ENCODE measurements at places on chromosomes 1 and 21.
A peak's percentile ranks its signal among the peaks of the same experiment; 100 is the strongest.

- no peak overlapping the region for H3K4me3 ChIP-seq
- H3K27me3 ChIP-seq: no peaks in the 10 kb centered on the region
- no peak overlapping the region for H3K27ac ChIP-seq
- peaks cover under 1% of the 10 kb centered on the region for H3K4me1 ChIP-seq
Measured at GRCh38 chr1:225442123-225442505, 14.3 kb upstream of the LBR start.

DNA sequence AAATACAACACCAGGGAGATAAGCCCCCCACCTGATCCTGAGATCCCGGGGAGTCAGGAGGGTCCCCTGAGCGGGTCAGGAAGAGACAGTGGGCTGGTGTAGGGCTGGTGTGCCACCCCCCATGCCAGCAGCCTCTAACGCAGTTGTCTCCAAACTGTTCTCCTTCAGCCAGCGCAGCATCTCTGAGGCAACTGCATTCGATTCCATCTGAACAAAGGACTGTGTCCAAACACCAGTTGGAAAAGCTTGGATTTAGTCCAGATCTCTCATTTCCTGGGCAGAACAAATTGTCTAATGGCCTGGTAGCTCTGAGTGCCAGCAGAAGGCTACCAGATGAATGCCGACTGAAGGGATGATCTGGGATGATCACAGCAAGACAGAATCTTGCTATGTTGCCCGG, 44.1 kb upstream of the EIF4G3 start:
- H3K27ac ChIP-seq: no peak overlapping the region
- no peak overlapping the region for H3K4me3 ChIP-seq
- peaks cover 6% of the 10 kb centered on the region for H3K36me3 ChIP-seq
- peaks cover 6% of the 10 kb centered on the region for H3K4me1 ChIP-seq
- no peaks in the 10 kb centered on the region for H3K27me3 ChIP-seq

- no peak overlapping the region for H3K4me3 ChIP-seq
- no peak for DNase-seq
- no peaks in the 10 kb centered on the region for H3K36me3 ChIP-seq
- H3K27ac ChIP-seq: no peak overlapping the region
- no peaks in the 10 kb centered on the region for H3K27me3 ChIP-seq
- H3K4me1 ChIP-seq: peaks cover 5% of the 10 kb centered on the region
Measured at GRCh38 chr1:184392779-184393522, 6.1 kb downstream of the C1orf21 start.

- no peak overlapping the region for H3K4me3 ChIP-seq
- no peaks in the 10 kb centered on the region for H3K36me3 ChIP-seq
- H3K27ac ChIP-seq: no peak overlapping the region
- H3K27me3 ChIP-seq: no peaks in the 10 kb centered on the region
- H3K4me1 ChIP-seq: peaks cover 14% of the 10 kb centered on the region
Measured at GRCh38 chr1:159923203-159924024, 1.9 kb downstream of the TAGLN2 start.

DNA sequence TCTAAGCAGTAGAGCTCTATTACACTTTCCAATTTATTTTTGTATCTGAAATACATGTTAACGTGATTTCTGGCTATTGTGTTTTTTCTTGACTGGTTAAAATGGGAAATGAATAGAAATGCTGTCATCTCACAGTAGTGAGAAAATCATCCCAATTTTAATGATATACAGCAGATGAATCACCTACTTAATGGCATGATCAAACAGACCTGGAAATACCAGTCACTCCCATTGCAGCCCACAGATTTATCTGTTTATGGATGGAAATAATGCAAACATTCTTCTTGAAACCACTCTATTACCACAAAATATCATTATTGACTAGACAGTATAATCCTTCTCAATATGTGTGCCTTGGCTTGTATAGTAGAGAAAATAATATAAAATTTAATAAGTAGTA, 497.8 kb upstream of the ADAMTS5 start:
- no peaks in the 10 kb centered on the region for H3K27me3 ChIP-seq
- no peak for DNase-seq
- H3K4me1 ChIP-seq: no peaks in the 10 kb centered on the region
- no peak overlapping the region for H3K4me3 ChIP-seq

DNA sequence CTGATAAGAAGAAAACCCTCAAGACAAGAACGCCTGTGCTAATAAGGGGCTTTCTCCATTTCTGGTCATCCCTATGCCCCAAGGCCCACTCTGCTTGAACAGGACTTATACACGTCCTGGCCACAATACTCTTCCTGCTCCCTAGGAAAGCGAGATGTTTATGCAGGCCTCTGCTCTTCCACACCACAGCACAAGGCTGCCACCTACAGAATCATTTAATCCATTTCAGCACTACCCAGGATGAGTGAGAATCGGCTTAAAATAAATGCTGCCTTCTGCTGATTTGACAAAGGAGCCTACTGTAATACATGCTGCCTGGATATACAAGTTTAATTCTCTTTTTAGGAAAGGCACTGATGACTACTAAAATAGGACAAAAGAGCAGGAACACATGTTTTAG, 29.4 kb downstream of the FRRS1 start:
- H3K36me3 ChIP-seq: no peaks in the 10 kb centered on the region
- H3K27me3 ChIP-seq: no peaks in the 10 kb centered on the region
- H3K4me1 ChIP-seq: no peaks in the 10 kb centered on the region
- no peak overlapping the region for H3K27ac ChIP-seq
- no peak overlapping the region for H3K4me3 ChIP-seq
- peak; percentile 29 for DNase-seq

- no peak for DNase-seq
- H3K27ac ChIP-seq: no peak overlapping the region
- H3K36me3 ChIP-seq: no peaks in the 10 kb centered on the region
Measured at GRCh38 chr1:202221911-202222909, 28.6 kb downstream of the LGR6 start.

- no peak overlapping the region for H3K4me3 ChIP-seq
- DNase-seq: no peak
- no peak overlapping the region for H3K27ac ChIP-seq
- no peaks in the 10 kb centered on the region for H3K4me1 ChIP-seq
- no peaks in the 10 kb centered on the region for H3K27me3 ChIP-seq
Measured at GRCh38 chr1:7262611-7263010, 477.4 kb downstream of the CAMTA1 start.

DNA sequence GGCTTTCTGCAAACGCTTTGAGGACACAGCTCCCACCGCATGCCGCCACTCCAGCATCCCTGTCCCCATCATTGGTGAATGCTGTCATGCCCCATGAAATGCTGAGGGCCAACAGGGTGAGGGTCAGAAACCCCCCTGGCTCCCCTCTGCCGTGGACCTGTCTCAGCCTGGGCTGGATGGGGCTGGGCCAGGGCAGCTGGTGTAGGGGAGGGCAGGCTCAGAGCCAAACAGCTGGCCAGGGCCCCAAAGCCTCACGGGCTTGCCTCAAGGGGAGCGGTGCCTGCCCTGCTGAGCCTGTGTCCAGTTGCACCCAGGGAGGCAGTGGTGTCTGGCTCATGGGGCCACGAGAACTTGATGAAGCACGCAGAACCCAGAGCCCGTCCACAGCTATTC, 49.7 kb downstream of the S100B start:
- no peak overlapping the region for H3K27ac ChIP-seq
- H3K36me3 ChIP-seq: peaks cover 24% of the 10 kb centered on the region
- DNase-seq: no peak
- no peaks in the 10 kb centered on the region for H3K4me1 ChIP-seq

- H3K4me3 ChIP-seq: no peak overlapping the region
- peaks cover 2% of the 10 kb centered on the region for H3K4me1 ChIP-seq
- no peak for DNase-seq
- no peaks in the 10 kb centered on the region for H3K27me3 ChIP-seq
Measured at GRCh38 chr21:39660191-39660980, 47.6 kb downstream of the B3GALT5 start.

GRCh38 chr1:19458815-19459417, 26.4 kb downstream of the CAPZB start:
- no peak overlapping the region for H3K4me3 ChIP-seq
- H3K27ac ChIP-seq: no peak overlapping the region

DNA sequence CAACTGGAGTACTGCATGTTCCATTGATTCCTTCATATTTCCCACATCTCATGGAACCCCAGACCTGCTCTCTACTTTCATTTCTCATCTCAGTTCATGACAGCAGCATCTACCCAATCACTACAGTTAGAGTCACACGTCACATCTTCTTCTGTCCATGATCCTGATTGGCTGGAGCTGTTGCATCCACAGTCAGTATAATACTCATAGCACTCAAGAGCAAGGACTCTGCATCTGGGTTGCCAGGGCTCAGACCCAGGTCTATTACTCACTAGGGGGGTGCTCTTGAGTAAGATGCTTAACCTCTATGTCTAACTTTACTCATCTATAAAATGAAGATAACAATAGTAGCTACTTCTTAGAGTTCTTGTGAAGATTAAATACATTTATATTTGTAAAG, 4.4 kb upstream of the XPR1 start:
- H3K27me3 ChIP-seq: no peaks in the 10 kb centered on the region
- H3K27ac ChIP-seq: no peak overlapping the region
- H3K4me1 ChIP-seq: peaks cover 2% of the 10 kb centered on the region
- no peaks in the 10 kb centered on the region for H3K36me3 ChIP-seq
- H3K4me3 ChIP-seq: no peak overlapping the region

DNA sequence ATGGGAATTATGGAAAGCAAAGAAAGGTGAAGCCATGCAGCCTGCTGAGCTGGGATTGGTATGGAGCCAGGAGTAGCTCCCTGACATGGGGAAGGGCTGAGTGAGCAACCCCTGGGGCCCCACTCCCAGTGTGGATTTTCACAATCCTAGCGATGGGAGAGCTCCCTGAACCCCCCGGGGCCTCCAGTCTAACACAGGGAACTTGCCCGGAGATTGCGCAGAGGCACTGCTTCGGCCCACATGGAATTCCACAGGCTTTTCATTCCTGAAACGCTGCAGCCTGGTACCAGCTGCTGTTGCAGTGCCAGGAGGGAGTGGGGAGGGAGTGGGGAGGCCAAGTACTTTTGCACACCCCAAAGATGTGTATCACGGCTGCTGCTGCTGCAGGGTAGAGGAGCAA, 110.4 kb upstream of the C21orf91 start:
- H3K36me3 ChIP-seq: no peaks in the 10 kb centered on the region
- H3K27me3 ChIP-seq: no peaks in the 10 kb centered on the region
- no peak overlapping the region for H3K27ac ChIP-seq
- H3K4me1 ChIP-seq: no peaks in the 10 kb centered on the region
- DNase-seq: no peak
- H3K4me3 ChIP-seq: no peak overlapping the region

GRCh38 chr1:9784508-9785133, 39.1 kb downstream of the CLSTN1 start:
- no peak for DNase-seq
- no peak overlapping the region for H3K27ac ChIP-seq
- no peak overlapping the region for H3K4me3 ChIP-seq

- DNase-seq: no peak
- H3K4me3 ChIP-seq: no peak overlapping the region
- no peaks in the 10 kb centered on the region for H3K4me1 ChIP-seq
- no peak overlapping the region for H3K27ac ChIP-seq
- H3K36me3 ChIP-seq: no peaks in the 10 kb centered on the region
- H3K27me3 ChIP-seq: no peaks in the 10 kb centered on the region
Measured at GRCh38 chr1:57024428-57024827, 58.6 kb upstream of the C8B start.

GRCh38 chr1:201643835-201644104, 104.8 kb downstream of the NAV1 start:
- no peaks in the 10 kb centered on the region for H3K27me3 ChIP-seq
- DNase-seq: no peak
- H3K27ac ChIP-seq: no peak overlapping the region
- no peaks in the 10 kb centered on the region for H3K4me1 ChIP-seq

- H3K36me3 ChIP-seq: no peaks in the 10 kb centered on the region
- no peak for DNase-seq
- no peak overlapping the region for H3K4me3 ChIP-seq
- no peaks in the 10 kb centered on the region for H3K4me1 ChIP-seq
- no peaks in the 10 kb centered on the region for H3K27me3 ChIP-seq
- H3K27ac ChIP-seq: no peak overlapping the region
Measured at GRCh38 chr1:221440658-221441057, 301.2 kb downstream of the DUSP10 start.

DNA sequence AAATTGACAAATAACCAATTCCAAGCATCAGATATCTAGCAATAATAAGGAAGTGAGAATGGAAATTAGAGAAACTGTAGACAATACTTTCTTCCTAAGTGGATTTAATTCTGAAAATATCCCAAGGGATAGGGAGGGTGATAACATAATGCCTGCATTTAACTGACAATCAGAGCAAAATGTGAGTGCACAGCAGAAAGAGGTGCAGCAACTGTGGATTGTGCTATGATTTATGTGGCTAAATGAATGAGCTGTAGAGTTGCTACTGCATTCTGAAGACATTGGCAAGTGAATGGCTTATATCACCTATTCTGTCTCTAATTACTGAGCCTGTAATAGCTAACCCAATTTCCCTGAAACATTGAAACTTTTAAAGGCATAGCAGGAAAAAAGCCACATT, 39.0 kb downstream of the OLFM3 start:
- H3K36me3 ChIP-seq: no peaks in the 10 kb centered on the region
- no peak for DNase-seq
- H3K27me3 ChIP-seq: no peaks in the 10 kb centered on the region
- no peaks in the 10 kb centered on the region for H3K4me1 ChIP-seq

- H3K27me3 ChIP-seq: no peaks in the 10 kb centered on the region
- no peak overlapping the region for H3K4me3 ChIP-seq
- H3K4me1 ChIP-seq: peaks cover 12% of the 10 kb centered on the region
- H3K36me3 ChIP-seq: no peaks in the 10 kb centered on the region
- DNase-seq: no peak
- no peak overlapping the region for H3K27ac ChIP-seq
Measured at GRCh38 chr1:87197156-87197555, 131.5 kb upstream of the LMO4 start.

GRCh38 chr1:63713627-63714481, 60.0 kb upstream of the ROR1 start:
- H3K36me3 ChIP-seq: no peaks in the 10 kb centered on the region

- no peak for DNase-seq
- H3K4me3 ChIP-seq: no peak overlapping the region
- H3K27ac ChIP-seq: no peak overlapping the region
Measured at GRCh38 chr21:31278511-31279130, 65.4 kb downstream of the TIAM1 start.

DNA sequence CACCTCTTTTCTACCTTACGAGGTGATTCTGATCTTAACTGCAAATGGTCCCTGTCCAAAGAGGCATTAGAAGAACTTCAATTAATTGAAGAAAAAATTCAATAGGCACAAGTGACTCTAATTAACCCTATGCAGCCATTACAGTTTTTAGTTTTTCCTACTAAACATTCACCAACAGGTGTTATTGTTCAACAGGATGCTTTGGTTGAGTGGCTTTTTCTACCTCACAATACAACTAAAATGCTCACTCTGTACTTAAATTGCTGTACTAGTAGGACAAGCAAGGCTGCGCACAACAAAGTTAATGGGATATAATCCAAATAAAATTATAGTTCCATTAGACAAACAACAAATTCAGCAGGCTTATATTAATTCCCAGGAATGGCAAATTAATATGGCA, 11.6 kb upstream of the PM20D1 start:
- H3K27ac ChIP-seq: no peak overlapping the region
- no peak overlapping the region for H3K4me3 ChIP-seq
- H3K36me3 ChIP-seq: no peaks in the 10 kb centered on the region
- no peaks in the 10 kb centered on the region for H3K27me3 ChIP-seq

Measured in iPS DF 6.9 (cell line).